ENCODE measurements at places on chromosomes 3 and 15.

DNA sequence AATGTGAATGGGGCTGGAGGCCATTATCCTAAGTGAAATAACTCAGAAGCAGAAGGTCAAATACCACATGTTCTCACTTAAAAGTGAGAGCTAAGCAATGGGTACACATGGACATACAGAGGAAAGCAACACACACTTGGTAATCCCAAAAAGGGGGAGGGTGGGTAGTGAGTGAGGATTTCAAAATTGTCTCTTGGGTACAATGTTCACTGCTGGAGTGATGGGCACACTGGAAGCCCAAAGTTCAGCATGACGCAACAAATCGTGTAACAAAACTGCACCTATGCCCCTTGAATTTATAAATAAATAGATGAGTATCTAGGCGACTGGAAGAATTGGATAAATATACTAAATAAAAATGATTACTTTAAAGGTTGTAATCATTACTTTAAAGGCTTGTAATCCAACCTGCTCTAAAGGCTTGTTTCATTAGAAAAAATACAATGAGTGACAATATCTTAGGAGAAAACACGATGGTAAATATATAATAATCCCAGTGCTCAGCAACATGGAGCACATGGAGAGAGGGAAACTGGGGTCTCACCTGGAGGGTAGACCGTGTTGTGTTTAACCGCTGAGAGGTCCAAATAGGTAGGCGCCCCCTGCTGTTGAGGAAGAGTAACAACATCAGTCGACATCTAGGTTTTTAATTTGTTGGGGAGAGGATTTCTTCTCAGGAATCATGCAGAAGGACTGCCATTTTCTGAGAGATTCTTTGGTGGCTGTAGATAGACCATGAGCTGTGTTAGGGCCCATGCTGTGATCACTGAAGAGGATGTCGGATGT, 78.5 kb upstream of the ROBO1 start:
- no peak for DNase-seq

GRCh38 chr3:114792159-114792918, 354.7 kb downstream of the ZBTB20 start:
- DNase-seq = no peak

DNA sequence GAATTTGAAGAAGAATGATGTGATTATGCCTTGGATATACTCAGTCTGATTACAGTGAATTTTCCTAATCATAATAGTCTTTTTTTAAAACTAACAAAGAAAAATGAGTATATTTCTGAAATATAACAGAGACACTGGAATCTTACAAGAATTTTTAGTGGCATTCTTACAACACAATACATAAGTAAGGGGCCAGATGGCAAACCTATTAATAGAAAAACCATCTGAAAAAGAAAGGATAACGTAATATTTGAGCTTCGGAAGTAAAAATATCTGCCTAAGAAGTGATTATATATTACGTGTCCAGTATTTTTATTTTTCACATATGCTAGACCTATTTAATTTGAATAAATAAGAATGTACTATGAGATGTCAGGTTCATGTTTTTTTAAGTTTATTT, 452.8 kb downstream of the NAALADL2 start:
- no peak for DNase-seq

- DNase-seq = no peak
Measured at GRCh38 chr3:184540777-184541681, 20.6 kb upstream of the EPHB3 start.

- no peak for DNase-seq
Measured at GRCh38 chr3:188993181-188993580, 178.6 kb upstream of the TPRG1 start.

GRCh38 chr3:346186-346585, 149.6 kb downstream of the CHL1 start:
- no peak for DNase-seq

GRCh38 chr3:130341388-130341787, 4.1 kb upstream of the COL6A5 start:
- DNase-seq = no peak

DNA sequence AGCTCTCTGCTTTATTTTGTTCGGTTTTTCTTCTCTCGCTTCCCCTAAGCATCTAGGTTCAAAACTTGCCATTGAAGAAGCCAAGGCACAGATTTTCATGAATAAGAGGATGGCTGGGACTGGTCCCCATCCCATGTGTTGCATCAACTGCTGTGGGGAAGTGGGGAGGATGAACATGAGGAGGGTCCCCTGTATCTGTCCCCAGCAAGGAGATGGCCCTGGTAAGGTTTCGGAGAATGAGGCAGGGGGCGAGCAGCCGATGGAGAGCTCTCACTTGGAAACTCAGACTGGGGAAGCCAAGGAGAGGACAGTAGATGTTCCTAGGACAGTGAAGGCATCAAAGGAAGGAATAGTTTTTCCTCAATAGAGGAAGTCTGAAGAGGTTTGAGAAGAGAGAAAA, 142.0 kb upstream of the ATP2B2 start:
- no peak for DNase-seq

- DNase-seq = no peak
Measured at GRCh38 chr3:182668541-182668940, 124.8 kb upstream of the ATP11B start.

- no peak for DNase-seq
Measured at GRCh38 chr3:69716119-69716518, 23.1 kb upstream of the MITF start.

DNA sequence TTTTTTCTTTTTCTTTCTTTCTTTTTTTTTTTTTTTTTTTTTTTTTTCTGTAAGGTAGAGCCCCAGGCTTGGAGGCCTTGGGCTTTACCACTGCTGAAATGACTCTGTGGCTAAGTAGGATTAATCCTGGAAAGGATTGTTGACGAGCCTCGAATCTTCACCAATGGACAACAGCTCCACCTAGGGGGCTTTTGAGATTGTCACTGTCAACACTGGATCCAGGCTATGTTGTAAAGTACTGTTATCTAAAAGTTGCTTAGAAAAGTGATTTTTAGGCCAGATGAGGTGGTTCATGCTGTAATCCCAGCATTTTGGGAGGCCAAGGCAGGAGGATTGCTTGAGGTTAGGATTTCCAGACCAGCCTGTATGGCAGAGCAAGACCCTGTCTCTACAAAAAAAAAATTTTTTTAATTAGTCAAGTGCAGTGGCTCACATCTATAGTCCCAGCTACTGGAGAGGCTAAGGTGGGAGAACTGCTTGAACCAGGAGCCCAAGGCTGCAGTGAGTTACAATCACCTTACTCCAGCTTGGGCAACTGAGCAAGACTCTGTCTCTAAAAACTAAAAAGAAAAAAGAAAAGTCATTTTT, 41.6 kb downstream of the KLHL18 start:
- DNase-seq = no peak

GRCh38 chr3:11037976-11038375, 45.4 kb downstream of the SLC6A1 start:
- DNase-seq = no peak

GRCh38 chr3:123283074-123283473, 81.3 kb downstream of the SEC22A start:
- no peak for DNase-seq

DNA sequence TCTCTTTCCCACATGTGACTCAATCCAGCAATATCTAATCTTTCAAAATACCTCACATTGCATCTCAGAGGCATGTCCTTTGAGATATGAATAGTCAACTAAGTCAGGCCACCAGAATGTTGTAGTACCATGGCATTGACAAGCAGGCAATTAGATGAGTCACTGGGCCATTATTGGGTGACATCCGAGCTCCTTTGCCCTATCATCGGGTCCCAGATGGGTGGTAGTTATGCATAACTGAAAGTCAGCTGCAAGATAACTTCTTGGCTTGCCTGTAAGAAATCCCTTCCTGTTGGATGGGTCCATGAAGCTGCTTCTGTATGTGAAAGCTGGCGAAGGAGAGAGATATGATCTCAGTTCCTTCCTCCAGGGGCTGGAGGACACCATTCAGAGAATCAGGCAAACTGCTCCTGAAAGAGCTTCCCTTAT, 32.8 kb downstream of the ARRDC4 start:
- DNase-seq = no peak

DNA sequence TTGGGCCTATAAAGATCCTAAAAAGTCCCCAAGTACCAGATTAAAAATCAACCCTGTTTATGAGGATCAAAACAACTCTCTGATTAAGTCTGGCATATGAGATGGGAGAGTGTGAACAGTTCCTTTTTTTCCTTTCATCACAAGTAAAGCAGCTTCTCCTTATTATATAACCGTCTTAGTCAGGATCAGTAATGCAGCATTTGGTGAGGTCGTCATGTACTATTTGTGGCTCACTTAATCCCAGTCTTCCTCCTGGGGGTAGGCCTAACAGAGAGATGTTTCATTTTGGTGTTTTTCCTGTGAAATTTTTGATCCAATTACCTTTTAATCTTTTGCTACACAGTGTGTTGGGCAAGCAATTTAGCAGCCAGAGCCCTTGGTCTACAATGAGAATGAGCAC, 333.1 kb upstream of the KCNMB2 start:
- no peak for DNase-seq

DNA sequence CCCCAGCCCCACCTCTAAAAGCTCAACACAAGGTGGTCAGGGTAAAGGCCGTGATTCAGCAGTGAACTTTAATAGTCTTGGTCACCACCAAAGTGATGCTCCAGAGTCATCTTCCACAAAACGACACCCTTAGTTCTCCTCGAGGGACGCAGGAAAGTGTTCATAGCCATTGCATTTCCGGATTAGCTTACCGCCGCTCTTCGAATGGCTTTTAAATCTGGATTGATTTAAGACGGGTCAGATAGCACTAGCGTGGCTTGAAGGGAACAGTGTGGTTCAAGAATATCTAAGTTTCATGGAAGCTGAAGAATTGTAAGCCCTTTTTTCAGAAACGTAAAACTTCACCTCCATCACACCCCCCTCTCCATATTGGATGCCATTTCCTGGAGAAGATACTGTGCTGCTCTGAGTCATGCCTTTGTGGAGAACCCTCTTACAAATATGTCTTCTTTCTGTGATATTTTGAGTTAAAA, 829 bp downstream of the RNF7 start:
- no peak for DNase-seq

GRCh38 chr3:95588473-95588872, 1225.9 kb upstream of the EPHA6 start:
- DNase-seq = no peak

DNA sequence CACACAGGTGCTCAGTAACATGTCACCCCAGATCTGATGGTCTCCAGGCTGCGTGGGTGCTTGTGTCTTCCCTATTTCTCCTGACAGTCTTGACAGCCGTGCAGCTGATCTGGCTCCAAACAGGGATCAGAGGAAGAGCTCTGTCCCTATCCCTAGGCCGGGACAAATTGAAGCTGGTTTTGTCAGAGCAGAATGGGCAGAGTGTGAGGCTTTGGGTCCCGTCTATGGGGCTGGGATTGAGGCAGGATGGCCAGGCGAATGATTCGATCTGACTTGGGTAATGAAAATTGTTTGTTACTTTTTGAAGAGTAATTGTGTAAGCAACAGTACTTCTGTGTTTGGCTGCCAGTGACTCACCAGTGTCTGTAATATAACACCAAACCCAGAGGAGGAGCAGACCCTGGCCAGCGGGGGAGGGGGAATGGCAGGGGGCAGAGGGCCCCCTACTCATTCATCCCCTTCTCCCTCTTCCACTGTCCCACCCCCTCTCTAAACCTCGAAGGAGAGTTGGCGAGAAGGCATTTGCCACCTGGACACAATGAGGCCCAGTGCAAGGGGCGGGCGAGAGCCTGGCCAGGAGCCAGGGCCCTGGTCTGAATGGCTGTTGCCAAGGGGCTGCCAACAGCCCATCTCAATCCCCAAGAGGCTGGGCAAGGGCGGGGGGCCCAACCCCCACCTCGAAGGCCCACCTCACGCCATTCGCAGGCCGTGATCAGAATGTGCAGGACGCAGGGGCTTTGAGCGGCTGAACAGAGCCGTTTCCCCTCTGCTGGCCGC, 4.9 kb upstream of the MAGEF1 start:
- DNase-seq = no peak

- no peak for DNase-seq
Measured at GRCh38 chr15:74399511-74400312, 32.3 kb upstream of the CYP11A1 start.

DNA sequence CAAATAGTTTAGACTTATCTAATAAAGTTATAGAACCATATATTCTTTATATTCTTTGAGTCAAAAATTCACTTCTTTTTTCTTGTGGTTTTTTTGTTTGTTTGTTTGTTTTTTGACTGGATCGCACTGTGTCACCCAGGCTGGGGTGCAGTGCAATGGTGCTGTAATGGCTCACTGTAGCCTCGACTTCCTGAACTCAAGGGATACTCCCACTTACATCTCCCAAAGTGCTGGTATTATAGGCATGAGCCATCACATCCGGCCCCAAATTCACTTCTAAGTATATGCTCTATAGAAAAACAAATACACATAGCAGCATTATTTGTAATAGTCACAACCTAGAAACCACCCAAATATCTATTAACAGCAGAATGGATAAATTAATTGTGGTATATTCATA, 13.7 kb upstream of the SLTM start:
- DNase-seq = no peak

GRCh38 chr3:157705258-157705657, 202.0 kb upstream of the VEPH1 start:
- DNase-seq = no peak

DNA sequence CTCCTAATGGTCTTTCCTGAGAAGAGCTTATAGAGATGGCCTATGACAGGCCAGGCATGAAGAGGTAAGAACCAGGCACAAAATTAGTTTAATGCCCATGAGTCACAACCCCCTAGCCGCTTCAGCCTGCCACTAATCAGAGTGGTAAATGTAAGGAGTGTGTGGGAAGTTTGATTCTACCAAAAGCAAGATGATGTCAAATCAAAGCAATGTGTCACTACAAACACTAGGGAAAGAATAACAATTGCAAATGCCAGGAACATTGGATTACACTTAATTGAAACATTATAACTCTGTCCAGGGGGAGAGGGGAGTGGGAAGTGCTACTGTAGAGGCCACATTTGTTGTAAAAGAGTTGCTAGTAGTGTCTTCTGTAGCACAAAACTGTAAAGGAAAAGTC, 596.6 kb upstream of the AGTR1 start:
- DNase-seq = peak; percentile 12

- no peak for DNase-seq
Measured at GRCh38 chr3:12963922-12964701, 109.1 kb downstream of the IQSEC1 start.
